ENCODE measurements at places on chromosomes 7 and 10.

GRCh38 chr7:157389951-157390730, 53.3 kb downstream of the DNAJB6 start:
- peak; percentile 61 for DNase-seq

DNA sequence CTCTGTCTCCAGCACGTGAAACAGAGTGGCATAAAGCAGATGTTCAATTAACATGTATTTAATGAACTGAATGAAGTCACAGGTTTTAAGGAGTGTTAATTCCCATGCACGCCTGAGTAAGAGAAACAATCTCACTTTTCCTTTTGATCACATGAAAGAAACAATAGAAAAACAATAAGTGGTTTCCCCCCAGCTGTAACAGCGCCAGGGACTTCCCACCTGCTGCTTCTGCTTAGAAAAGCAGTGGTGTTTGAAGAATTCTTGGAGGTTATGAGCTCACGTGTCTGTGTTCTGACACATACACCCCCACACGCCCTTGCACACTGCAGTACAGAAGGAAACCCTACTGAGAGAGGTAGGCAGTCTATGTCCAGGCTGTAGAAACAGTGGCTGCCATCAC, 51.3 kb upstream of the FRMD4A start:
- no peak for DNase-seq

DNA sequence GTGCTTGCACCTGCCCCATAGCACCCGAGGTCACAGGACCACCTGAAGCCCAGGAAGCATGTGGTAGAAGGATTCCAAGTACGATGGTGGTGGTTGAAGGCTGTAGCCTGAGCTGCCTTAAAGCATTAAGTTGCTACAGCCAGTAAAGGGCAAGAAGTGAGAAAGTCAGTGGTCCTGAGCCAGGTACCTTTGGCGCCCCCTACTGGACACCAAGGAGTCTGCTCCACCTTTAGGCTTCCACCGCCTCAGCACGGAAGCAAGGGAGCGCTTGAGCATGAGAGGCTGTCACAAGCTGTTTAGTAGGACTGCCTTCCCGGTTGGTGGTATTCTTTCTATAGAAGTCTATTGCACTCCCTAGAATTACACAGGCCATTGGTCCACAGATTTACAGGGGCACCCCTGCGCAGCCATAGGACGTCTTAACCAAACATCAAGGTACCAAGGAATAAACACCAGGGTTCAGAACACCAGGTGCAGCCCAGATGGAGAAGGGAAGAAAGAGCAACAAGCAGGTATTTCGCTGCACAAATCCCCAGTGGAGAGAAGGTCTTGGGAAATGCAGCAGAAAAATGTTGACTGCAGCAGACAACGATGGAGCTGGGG, 2.2 kb downstream of the CRTAC1 start:
- peak; percentile 49 for DNase-seq

- DNase-seq = no peak
These were observed 8.2 kb downstream of the YME1L1 start for GRCh38 chr10:27145937-27146336.

- peak; percentile 91 for DNase-seq
These were observed 72.8 kb upstream of the ZNF722 start for GRCh38 chr7:63925626-63926460.

DNA sequence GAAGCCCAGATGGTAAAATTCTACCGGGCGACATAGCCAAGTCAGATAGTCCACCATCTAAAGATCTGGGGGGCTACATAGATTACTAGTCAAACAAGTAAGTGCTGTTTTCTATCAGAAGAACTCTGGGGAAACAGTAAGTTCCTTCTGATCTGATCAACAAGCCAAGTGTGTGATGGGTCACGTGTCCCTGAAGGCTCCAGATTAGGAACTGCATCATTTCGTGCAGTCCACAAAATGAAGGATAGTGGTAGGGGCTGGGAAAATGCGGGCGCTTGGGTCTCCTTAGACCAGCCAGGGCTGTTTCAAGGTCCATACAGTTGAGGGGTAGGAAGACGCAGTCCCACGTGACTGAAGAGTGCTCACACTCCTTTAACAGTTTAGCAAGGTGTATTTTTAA, 1.8 kb upstream of the CHN2 start:
- DNase-seq = no peak

DNA sequence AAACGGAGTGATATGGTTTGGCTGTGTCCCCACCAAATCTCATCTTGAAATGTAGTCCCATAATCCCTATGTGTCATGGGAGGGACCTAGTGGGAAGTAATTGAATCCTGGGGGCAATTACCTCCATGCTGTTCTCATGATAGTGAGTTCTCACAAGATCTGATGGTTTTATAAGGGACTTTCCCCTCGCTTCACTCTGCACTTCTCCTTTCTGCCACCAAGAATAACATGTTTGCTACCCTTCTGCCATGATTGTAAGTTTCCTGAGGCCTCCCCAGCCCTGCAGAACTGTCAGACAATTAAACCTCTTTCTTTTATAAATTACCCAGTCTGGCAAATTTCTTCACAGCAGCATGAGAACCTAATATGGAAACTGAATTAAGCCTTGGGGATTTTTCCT, 19.1 kb downstream of the FAM3C start:
- DNase-seq = no peak

DNA sequence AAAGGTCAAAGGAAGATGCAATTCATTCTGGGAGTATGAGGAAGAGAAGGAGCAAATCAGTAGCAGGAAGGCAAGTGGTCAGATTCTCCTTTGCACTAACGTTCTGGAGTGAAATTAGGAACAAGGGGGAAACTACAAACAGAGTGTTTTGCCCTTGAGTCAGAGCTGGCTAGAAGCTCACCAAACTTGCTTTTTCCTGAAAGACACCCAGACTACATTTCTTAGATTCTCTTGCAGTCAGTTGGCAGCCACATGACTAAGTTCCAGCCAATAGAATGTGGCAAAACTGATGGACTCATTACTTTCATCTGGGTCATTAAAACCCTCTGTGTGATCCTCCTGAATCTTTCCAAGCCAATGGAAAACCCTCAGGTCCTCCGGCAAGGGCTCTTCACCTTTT, 18.6 kb upstream of the DLX5 start:
- DNase-seq = no peak

DNA sequence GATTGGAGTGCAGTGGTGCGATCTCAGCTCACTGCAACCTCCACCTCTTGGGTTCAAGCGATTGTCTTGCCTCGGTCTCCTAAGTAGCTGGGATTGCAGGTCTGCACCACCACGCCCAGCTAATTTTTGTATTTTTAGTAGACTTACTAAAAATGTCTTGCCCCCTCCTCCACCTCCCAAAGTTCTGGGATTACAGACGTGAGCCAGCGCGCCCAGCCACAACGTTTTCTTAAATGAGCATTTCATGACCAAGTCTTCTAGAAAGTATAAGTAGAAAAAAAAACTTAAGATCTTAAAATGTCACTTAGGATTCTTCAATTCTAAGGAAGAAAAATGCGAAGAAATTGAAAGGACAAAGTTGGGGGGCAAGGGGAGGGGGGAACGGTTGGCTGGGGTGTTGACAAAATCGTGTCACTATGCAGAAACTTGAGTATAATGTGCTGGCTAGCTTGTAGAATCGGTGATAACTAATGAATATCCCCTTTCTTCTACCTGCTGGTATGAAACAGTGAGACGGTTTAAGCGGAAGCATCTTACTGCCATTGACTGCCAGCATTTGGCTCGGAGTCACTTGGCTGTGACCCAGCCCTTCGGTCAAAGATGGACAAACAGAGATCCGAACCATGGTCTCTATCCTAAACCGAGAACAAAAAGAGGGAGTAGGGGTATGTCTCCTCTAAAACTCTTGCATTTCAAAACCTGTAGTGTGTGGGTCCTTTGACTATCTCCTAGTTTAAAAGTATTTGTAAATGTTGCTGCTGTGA, 12.7 kb downstream of the FBH1 start:
- no peak for DNase-seq

GRCh38 chr7:37817996-37818720, 30.2 kb upstream of the NME8 start:
- DNase-seq = no peak

GRCh38 chr10:5900247-5900646, 10.2 kb downstream of the FBH1 start:
- no peak for DNase-seq

- no peak for DNase-seq
These were observed 9.2 kb downstream of the ZNF775 start for GRCh38 chr7:150388306-150388705.

DNA sequence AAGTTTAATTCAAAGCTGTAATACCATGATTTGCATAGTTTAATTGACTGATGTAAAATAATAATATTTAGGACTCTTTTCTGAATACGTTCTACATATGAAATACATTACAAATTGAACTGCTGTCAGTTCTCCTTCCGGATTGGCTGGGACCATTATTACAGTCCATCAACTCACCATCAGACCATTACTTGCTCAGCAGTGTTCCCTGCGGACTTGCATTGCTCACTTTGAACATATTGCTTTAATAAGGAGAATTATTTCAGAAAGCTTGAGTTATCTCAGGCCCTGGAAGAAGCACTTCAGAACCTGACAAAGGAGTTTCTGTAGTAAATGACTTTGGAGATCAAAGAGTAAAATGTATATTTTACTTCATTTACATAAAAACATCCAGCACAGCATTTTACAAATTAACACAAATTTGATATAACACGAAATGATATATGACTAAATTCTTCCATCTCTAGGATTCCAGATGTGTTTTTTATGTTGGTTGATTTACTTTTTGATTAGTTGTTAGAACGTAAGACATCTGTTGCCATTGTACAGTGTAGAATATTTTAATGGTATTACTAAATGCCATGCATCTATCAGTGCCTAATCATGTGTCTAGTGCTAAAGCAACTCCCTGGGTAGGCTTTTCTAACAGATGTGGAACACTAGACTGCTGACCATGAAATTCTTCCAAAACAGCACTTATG, 418.5 kb upstream of the SEMA3A start:
- DNase-seq = no peak

DNA sequence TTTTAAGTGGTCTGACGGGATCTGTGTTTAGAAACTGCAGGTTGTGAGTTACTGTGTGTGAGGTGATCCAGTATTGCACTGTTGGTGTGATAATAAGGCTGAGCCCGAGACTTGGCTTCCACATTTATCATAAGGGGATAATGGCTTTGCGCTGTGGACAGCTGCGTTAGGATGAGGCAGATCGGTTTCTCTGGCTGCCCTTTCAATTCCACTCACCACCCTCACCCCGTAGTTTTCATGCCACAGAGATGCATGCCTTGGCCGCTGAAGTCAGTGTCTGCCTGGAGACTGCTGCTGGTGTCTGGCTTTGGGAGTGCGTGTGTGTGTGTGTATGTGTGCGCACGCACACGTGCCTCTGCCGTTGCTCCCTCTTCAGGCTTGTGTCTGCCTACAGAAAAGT, 273.0 kb downstream of the CCDC3 start:
- DNase-seq = no peak

- no peak for DNase-seq
These were observed 176.4 kb downstream of the AHR start for GRCh38 chr7:17474724-17475344.

DNA sequence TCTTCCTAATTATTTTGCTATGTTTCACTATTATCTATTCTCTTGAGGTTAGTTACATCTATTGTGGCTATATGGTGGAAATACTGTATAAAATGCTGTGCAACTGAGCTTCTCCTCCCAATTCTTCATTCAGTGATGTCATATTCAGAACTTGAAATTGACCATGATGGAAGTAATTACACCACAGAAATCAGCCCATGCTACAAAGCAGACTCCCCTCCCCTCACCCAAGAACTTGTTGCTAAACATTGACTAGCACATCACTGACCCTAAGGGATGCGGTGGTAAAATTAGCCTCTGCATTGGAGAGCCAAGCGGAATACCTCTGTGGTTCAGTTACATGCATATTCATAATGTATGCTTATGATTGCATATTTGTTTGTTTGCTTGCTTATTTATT, 8.8 kb downstream of the CALD1 start:
- DNase-seq = no peak

DNA sequence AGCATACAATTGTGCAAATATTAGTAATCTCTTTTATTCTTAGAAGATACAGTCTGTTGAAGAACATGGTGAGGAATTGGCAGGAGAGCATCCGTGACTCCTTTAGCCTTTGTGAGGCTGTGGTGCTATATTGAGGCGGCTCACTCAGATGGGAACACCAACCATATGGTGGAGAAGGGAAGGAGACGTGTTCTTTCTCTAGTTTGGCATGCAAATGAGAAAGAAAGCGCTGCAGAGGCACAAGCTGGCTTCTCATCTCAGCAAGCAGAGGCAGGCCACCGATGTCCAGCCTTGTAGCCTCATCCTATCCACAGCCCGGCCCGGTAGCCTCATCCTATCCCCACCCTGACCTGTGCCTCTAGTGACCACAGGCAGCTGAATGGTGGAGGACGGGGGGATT, 288.3 kb downstream of the CAMK1D start:
- DNase-seq = no peak

GRCh38 chr7:29924684-29925083, 64.9 kb downstream of the SCRN1 start:
- DNase-seq = no peak

- no peak for DNase-seq
These were observed 199.2 kb downstream of the SLC25A13 start for GRCh38 chr7:96122746-96123145.

GRCh38 chr7:12458520-12459131, 55.0 kb upstream of the VWDE start:
- DNase-seq = peak; percentile 3

DNA sequence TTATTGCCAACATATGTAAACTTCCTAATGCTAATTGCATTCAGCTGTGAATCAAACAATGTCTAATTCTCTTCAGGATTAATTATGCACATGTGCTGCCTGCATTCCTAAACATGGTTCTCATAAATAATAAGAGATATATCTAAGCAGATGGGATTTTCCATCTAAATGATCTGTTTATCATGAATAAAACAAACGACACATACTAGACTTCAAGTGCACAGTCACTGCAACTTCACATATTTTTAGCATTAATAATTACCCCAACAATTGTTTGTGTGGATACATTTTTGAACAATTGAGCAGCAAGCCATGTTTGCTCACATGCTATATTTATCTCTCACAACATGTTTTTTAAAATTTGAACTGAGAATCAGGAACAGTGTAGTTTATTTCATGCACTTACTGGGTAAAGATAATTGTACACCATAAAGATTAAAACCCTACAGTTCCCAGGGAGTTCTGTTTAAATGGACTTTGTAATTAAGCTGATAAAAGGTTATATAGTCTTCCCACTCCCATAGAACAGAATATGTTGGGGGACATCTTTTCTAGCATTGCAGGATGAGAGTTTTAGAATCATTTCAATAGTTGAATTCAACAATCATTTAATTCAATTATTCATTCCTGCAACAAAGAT, 378.5 kb downstream of the MDFIC start:
- DNase-seq = no peak

- no peak for DNase-seq
These were observed 18.7 kb downstream of the PRSS2 start for GRCh38 chr7:142789441-142789840.

DNA sequence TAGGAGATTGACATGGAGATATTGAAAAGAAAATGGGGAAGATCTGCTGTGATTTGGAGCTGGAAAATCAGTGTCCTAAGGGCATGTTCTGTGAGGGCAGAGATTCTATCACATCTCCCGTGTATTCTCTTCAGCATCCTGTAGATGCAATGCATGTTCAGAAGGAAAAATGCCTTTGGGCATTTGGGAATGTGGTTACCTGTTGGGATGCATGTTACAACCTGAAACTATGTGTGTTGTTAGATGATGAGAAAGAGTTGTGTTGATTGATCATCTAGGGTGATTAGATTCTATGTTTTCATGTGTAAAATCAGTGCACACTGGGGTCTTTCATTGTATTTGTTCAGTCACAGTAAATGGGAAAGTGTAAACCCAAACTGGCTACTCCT, 14.7 kb downstream of the CUZD1 start:
- no peak for DNase-seq

- DNase-seq = no peak
These were observed 15.3 kb downstream of the GPER1 start for GRCh38 chr7:1103009-1103788.
